DMS53 (cell line): ENCODE measurements at places on chromosomes 2 and 18.

- DNase-seq: peak; percentile 21
Measured at GRCh38 chr2:11029136-11029535, 117.4 kb downstream of the KCNF1 start.

GRCh38 chr18:62621546-62621945 lies 93.8 kb upstream of the PHLPP1 start:
- DNase-seq: no peak

DNA sequence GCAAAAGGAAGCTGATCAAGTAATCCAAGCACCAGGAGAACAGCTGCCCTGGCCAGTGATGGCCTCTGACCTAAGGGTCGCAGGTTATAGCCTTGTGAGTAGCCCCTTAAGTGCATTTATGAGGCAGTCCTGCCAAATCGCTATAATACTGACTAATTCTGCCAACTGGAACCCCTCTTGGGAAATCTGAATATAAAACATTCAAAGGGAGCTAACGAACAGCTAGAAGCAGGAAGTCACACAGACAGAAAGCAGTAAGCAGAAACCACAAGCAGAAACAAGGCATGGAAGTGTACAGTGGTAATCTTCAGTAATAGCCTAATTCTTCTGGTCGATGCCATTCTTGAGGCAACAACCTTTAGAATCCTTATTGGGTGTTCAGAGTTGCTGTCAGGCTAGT lies 521.3 kb downstream of the METTL4 start:
- DNase-seq: no peak

- no peak for DNase-seq
Measured at GRCh38 chr2:64338910-64339500, 115.0 kb upstream of the LGALSL start.

GRCh38 chr18:75223687-75224347 lies 13.2 kb downstream of the TSHZ1 start:
- DNase-seq: no peak

- DNase-seq: no peak
Measured at GRCh38 chr2:167181688-167182087, 293.4 kb downstream of the XIRP2 start.

- peak; percentile 4 for DNase-seq
Measured at GRCh38 chr2:133906926-133907325, 338.7 kb upstream of the NCKAP5 start.

DNA sequence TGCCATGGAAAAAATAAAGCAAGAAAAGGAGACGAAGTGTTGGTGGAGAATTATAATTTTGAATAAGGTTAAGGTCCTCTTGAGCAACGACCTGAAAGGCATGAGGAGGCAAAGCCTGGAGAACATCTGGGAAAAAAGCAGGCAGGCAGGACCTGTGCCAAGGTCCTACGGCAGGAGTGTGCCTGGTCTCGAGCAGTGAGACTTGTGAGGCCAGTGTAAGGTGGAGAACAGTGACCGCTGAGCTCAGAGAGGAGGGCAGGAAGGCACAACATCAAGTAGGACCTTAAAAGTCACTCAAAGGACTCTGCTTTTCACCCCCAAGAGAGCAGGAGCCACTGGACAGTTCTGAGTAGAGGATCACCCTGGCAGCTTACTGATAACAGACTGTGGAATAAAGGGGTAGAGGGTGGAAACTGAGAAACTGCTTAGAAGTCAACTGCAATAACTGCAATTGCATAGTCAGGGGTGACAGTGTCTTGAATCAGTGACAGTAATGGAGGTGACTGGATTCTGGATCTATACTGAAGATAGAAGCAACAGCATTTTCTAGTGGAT lies 3.5 kb downstream of the NOL10 start:
- DNase-seq: no peak

DNA sequence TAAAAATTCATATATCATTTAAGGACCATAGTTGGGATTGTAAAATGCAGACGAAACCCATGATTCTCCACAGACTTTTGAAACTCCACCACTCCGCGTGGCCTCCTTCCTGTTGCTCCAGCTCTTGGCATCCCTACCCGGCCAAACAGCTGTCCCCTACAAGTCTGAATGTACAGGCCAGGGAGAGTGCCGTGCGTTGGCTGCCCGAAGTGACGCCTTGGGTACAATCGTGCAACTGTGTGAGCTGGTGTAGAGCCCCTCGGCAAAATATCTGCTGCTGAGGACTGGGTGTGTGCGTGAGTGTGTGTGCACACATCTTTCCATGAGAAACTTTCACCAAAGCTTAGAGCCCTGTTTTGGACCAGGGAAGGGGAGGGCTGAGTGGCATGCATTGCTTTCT lies 43.8 kb upstream of the ZNF516 start:
- DNase-seq: no peak

GRCh38 chr2:19041434-19042041 lies 316.9 kb downstream of the OSR1 start:
- no peak for DNase-seq

DNA sequence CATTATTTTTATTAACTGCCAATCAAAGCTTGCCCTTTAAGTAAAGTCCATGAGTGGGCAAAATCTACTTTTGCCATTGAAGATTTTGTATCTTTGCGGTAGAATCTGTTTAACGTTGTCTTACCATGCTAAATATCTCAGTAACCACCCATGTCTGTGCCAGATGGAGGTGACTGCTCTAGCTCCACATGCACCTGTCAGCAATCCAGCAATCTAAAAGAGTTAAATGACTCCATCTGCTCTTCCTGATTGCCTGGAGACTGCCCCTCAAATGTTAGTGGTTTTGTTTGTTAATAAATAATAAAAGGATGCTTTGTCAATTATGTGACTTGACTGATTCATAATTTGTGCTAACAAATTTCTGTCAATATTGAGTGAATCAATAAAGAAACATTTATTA lies 141.7 kb downstream of the RBM43 start:
- DNase-seq: peak; percentile 4

DNA sequence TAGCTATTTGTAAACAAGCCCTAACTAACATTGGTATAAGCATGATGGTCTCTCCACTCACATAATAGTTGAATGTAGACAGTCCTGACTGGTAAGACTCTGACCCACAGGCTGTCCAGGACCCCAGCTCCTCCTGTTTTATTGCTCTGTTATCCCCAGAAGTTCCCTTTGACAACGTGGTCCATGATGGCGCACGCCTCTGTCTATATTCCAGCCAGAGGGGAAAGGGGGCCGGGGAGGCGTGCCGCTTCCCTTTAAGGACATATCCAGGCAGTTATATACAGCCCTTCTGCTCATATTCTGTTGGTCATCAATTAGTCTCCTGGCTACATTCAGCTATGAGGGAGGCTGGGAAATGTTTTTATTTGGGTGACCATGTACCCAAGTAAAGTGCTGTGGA lies 6.7 kb downstream of the DYSF start:
- DNase-seq: no peak

DNA sequence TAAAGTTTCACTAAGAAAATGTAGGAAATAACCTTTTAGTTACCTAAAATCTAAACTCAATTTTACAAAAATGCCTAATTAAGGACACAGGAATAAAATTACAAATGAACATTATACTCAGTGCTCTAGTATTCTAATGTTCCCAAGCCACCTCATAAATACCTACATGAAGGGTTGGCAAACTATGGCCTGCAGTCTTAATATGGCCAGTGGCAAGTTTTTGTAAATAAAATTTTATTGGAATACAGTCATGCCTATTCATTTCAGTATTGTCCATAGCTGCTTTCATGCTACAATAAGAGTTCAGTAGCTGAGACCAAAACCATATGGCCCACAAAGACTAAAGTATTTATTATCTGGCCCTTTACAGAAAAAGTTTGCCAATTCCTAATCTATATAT lies 53.8 kb downstream of the SS18 start:
- DNase-seq: no peak

DNA sequence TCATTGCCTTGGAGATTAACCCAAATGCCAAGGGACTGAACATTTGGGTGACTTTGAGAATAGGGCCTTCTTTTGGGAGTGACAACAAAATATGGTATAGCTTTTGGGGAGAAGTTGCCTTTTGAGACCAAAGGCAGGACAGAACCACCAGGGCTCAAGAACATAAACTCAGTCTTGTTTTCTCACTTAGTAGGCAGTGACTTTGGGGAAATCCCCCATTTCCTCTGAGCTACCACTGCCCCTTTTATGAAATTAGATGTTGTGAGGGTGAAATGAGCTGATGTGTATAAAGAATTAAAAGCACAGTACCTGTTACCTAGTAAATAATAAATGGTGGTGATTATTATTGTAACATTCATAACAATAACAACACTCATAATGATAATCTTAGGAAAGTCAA lies 36.5 kb downstream of the GPD2 start:
- no peak for DNase-seq

- DNase-seq: no peak
Measured at GRCh38 chr2:196546151-196546919, 93.2 kb upstream of the CCDC150 start.

GRCh38 chr2:41723526-41723925 lies 324.3 kb upstream of the PKDCC start:
- DNase-seq: no peak

GRCh38 chr2:27502142-27502541 lies 5.5 kb downstream of the GCKR start:
- DNase-seq: no peak

DNA sequence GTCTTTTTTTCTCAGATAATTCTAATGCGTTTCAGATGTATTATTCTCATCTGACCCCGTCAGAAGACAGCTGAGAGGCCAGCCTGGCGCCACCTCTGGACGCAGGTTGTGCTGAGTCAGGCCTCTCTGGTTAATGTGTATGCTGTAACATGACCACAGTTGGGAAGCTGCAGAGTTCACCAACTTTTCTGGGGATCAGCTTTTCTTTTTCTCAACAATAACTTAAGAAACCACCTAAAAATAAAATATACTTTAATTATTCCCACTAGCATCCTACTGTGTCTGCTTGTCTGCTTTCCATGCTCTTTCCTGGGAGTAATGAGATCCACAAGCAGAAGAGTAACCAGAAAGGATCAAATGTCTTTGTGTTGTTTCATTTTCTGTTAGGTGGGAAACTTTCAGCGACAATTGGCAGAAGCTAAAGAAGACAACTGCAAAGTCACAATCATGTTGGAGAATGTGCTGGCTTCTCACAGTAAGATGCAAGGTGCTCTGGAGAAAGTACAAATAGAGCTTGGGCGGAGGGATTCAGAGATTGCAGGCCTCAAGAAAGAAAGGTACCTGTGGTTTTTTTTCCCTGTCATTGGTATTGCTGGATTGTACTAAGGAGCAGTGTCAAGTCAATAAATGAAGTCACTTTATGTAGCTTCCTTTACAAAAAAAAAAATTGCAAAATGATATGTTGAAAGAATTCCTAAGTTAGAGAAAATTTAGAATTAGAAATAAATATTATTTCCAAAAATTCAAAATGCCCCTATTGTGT lies 79.8 kb downstream of the CCDC150 start:
- peak; percentile 80 for DNase-seq

- DNase-seq: no peak
Measured at GRCh38 chr2:32522770-32523169, 105.1 kb upstream of the TTC27 start.

DNA sequence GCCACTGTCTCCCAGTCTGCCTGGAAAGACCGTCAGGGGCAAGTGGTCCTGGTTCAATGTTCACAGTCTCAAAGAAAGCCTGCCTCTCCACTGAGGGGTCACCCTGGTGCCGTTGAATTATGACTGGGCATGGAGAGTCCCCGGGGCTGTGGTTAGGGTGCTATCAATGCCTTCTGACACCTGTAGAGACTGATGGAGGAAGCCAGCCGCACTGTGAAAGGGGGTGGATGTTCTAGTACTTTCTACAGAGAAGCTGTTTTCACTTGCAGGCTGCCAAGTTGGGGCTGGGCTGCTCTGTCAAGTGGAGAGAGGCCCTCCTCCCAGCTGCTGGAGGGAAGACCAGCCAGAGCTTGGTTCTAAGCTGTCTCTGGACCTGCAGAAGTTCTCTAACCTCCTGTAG lies 80.5 kb downstream of the BCL2L11 start:
- no peak for DNase-seq

GRCh38 chr2:230694241-230694640 lies 18.4 kb upstream of the CAB39 start:
- DNase-seq: no peak

DNA sequence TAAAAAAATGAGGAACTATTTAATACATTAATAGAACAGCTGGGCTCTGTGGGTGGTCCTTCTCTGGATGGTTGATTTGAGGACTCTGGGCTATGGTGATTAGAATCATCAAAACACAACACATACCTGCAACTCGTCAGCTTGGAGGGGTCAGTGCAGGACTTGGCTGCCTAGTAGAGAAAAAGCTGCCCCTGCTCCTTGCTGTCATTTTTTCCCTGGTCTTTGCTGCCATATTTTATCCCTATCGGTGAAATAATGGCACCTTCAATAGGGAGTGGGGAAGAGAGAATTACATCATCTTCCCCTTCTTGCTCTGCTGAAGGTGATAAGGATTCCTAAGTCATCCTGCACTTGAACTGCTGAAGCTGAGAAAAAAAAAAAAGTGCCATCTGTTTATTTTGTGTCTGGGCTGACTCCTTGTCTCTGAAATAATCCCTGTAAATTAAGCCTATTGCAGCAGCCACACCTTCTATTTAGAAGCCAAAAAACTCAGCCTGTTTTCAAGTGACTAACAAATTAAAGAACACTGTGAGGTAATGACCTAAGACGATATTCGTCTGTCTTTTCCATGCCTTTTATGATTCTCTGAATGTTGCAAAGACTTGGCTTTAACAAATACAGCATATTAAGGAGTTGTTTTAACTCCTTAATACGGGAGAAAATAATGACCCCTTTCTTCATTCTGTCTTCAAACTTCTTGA lies 89.3 kb downstream of the ACVR1 start:
- peak; percentile 25 for DNase-seq

GRCh38 chr2:156526950-156527636 lies 90.9 kb downstream of the GPD2 start:
- no peak for DNase-seq

GRCh38 chr18:4589056-4589800 lies 134.1 kb upstream of the DLGAP1 start:
- DNase-seq: no peak

DNA sequence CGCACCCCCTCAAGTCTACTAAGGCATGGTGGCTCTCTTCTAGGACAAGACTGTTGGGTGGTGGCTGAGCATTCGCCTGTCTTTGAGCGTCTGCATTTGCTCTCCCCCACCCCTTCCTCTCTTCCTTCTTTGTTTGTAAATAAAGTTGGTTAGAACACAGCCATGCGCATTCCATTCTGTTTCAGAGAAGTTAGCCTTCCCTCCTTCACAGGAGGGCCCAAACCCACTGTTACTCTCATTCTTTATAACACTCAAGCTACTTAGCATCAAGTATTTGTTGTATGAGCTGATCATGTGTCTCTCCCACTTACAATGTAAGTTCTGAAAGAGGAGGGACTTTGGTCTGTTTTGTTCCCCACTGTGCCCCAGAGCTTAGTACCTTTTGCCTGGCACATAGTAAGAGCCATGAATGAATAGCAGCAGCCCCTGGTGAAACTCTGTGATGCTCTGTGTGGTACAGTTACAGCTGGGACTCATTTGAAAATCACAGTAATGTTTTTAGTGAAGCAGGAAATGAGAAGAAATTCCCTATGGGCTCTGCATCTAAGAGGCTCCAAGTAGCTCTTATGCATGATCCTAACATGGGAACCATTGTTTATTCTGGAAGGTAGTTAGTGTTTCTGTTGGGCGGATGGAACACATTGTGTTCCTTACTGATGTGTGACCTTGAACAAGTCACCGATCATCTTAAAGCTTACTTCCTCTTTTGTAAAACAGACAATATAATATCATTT lies 7.7 kb downstream of the MGAT5 start:
- no peak for DNase-seq

GRCh38 chr2:40192864-40193669 lies 258.8 kb downstream of the SLC8A1 start:
- peak; percentile 47 for DNase-seq

GRCh38 chr18:28110924-28111323 lies 66.0 kb downstream of the CDH2 start:
- DNase-seq: no peak
